ENCODE measurements at places on chromosomes 16 and 17.

- DNase-seq = no peak
Measured at GRCh38 chr17:50538549-50539410, 6.2 kb downstream of the EPN3 start.

- DNase-seq = peak; percentile 44
Measured at GRCh38 chr16:83956336-83957289, 3.6 kb downstream of the OSGIN1 start.

GRCh38 chr17:32302860-32303649 lies 37.4 kb downstream of the RHBDL3 start:
- no peak for DNase-seq

DNA sequence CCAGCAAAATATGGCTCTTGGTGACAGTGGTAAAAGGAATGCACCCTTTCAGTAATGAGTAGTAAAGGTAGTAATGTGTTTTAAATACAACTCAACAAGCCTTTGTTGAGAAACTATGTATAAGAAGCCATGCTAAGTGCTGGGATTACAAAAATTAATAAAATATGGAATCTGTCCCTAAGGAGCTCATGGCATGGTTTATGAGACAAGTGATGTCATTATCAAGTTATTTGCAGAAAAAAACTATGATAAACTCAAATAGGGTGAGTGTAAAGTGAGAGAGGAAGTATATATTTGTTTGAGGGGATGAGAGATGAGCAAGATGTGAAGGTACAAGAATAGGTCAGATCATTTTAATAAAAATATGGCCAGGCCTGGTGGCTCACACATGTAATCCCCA lies 76.9 kb downstream of the NF1 start:
- DNase-seq = no peak

DNA sequence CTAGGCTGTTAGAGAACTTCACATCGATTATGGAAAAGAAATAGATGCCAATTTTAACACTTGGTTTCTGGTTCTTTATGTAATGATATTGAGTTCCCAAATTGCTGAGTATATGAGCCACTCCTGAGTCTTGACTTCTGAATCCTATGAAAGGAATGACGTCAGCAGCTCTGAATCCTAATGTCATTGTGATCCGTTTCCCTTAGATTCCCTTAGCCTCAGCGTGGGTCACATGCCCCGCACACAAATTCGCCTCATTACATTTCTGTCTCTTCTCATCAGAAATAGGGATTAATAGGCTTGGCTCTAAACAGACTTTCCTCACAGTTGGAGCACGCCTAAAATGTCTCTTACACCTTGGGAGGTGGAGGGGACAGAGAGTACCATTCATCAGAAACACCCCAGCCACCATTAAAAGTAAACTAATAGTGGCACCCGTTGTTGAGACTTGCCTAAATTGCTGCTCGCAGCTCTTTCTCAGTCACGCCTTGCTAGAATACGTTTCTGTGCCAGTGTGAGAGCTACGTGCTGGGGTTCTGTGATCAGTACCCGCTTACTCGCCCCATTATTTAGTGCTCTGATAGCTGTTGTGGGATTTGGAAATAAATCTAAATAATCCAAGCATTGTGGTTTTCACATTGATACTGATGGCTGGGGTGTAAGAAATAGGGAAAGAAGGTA lies 7.1 kb downstream of the MRM3 start:
- DNase-seq = no peak

- DNase-seq = no peak
Measured at GRCh38 chr17:82372249-82373071, 895 bp downstream of the UTS2R start.

DNA sequence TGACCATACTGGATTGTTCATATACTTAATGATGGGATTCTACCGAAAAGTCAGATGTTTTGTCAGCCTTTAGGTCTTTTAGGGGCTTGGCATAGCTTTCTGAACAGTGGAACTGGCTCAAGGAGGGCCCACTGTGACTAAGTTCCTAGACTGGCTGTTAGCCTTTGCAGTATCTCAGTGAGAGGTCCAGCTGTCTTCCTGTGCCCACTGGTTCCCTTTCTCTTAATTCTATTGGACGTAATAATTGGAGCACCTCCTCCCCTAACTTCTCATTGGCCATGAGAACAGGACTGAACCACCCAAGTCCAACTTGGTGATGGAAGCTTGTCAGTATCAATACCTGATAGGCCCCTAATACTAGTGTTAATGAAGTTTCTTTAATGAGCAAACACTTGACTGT lies 13.5 kb downstream of the KPNA2 start:
- no peak for DNase-seq

GRCh38 chr16:22813948-22814710 lies at the start of gene HS3ST2:
TSS of gene HS3ST2 (plus strand) at chr16:22814162. CDS start at chr16:22814611, 449 bp downstream.
- no peak for DNase-seq

DNA sequence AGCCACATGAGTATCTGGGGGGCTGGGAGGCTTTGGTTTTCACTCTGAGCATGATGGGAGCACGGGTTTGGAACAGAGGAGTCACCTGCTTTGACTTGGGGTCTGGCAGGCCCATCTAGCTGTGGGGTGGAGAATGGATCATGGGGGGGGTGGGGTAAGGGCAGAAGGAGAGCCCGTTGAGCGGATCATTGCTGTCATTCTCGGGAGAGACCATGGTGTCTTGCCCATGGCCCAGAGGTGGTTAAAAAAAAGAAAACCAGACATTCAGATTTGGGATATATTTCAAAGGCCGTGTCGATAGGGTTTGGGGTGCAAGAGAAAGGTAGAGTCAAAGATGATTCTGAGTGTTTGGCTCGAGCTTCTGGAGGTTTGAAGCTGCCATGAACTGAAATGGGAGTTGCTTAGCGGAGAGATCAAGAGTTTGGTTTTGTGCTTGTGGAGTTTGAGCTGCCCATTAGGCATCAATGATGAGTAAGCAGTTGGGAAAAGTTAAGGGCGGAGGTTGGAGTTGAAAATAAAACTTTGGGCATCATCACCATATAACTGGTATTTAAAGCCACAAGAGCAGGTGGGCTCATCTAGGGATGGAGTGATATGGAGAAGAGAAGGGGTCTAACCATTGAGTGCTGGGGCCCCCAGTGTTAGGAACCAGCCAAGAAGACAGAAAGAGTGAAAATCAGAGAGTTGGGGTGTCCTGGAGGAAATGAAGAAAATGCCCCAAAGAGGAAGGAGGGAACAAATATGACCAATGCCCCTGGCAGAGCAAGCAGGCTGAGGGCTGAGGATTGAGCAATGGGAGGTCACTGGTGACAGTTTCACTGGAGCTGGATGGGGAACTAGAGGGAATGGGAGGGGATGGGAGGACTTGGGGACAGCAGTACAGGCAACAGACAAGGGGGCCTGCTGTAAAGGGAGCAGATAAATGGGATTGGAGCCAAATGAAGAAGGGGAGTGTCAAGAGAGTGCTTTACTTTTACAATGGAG lies 1.9 kb downstream of the NOD2 start:
- no peak for DNase-seq

Measured in activated T-helper 1 cell treated with Interleukin-2 at 50 U/mL for 16 hours (primary cell).